ENCODE measurements at places on chromosomes 3 and 15.

- DNase-seq = no peak
Measured at GRCh38 chr15:81011593-81011992, 10.9 kb downstream of the TLNRD1 start.

- DNase-seq = no peak
Measured at GRCh38 chr3:148938306-148938705, 53.0 kb upstream of the GYG1 start.

DNA sequence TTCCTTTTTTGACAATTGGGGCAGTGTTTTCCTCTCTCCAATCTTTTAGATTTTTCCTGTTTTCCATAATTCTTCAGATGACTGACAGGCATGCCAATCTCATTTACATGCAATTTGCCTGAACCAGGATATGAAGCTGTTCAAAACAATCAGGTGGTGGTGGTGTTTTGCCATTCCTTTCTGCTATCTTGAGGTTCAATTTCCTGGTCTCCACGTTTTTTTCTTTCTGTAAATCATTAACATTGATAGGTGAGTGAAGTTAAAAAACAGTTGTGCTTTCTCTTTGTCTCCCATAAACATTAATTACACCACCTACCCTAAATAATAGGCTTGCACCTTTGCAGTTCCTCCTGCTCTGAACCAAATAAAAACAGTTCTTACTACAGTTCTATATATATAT is 49.1 kb downstream of the C2CD4A start:
- no peak for DNase-seq

- no peak for DNase-seq
Measured at GRCh38 chr3:144771381-144771870, 799.8 kb downstream of the DIPK2A start.

GRCh38 chr3:44734646-44735168 is 5.3 kb downstream of the ZNF501 start:
- no peak for DNase-seq

DNA sequence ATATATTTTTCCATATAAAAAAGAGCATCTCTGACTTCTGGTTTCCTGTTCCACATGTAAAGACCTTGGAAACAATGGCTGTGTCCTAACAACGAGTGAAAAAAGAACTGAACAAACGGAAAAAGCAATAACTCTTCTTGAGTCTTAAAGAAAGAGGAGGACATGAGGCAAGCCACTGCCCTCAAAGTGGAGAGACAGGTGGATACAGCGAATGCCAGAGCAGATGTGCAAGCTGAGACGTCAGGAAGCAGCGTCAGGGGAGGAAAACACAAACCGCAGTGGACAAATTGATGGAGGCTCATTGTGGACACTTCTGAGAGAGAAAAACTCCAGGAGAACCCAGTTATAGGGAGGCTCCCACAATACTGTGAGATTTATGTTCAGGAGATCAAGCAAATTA is 208.0 kb upstream of the MME start:
- no peak for DNase-seq

- no peak for DNase-seq
Measured at GRCh38 chr3:126446301-126446700, 29.4 kb downstream of the ZXDC start.

- no peak for DNase-seq
Measured at GRCh38 chr3:195821403-195822130, 9.8 kb upstream of the MUC4 start.

DNA sequence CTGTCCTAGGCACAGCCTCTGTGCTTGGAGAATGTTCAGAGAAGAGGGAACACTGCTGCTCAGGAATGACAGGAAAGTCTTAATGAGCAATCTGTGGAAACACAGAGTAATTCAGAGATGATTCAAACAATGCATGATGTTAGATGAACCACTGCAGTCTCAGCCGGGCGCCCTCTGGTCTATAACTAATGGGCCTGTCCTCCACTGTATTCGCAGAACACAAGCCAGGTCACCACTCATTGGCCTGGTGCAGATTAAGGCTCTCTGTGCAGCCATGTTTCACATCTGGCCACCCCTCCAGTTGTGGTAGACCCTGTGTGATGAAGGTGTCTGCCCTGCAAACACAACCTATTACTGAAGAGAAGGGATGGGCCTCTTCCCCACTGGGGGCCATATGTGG is 281.7 kb upstream of the ROPN1 start:
- DNase-seq = no peak

DNA sequence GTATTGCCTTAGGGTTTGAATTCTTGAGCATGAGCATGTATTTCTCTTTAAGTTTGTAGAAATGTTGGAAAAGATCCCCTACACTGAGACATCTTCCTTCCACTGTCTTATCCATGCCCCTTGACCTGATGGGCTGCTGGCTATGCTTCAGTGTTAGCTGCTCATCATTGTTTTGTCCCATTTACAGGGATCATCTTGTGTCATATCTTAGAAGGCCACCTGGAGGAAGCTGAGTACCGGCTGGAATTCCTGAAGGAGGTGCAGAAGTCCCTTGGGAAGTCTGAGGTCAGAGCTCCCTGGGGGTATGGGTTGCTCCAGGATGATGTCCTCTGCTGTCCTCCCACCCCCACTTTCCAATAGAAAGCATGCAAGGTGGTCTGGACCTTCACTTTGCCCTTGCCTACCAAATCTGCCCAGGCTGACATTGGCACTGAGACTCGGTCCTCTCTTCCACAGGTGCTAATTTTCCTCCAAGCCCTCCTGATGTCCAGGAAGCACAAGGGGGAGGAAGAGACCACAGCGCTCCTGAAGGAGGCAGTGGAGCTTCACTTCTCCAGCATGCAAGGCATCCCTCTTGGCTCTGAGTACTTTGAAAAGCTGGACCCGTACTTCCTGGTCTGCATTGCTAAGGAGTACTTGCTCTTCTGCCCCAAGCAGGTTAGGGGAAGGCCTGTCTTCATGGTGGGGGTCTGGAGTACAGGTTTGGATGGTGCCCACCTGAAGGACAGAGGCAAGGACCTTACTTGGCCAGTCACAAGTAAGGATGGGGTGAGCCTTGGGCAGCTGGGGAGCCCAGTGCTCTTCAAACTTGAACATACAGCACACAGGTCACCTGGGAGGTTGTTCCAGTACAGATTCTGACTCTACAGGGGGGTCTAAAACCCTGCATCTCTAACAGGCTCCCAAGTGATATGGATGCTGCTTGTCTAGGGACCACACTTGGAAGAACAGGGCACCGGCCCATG is 17.7 kb downstream of the TTC21A start:
- no peak for DNase-seq
